ENCODE measurements at places on chromosomes 16 and 17.

GRCh38 chr17:80910043-80910442 lies 81.6 kb upstream of the CHMP6 start:
- DNase-seq, result no peak

- no peak for DNase-seq
Observed at GRCh38 chr16:8286348-8286747, 304.0 kb downstream of the TMEM114 start.

DNA sequence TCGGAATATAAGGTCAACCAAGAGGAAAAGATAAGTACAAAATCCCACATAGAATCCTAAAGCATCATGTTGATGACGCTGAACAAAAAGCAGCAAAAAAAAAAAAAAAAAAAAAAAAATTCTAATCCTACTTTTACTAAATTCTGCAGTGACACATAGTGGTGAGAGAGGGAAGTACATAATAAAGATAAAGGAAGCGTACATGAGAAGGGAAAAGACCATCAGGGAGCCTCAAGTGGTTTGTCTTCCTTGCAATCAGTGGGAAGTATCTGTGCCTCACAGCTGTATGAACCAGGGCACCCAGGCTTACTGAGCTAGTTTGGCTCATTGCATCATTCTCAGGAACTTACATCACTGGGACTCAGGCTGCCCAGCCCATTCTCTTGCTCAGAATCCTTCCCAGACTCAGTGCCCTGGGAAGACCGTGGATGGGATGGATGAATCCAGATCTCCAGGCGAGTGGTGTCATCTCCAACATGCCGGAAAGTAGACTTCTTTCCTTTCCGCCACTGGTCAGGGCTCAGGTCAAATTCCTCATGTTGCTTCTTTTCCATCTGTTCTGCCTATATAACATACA lies 21.2 kb downstream of the SMG6 start:
- no peak for DNase-seq

GRCh38 chr17:36048066-36048465 lies 16.0 kb upstream of the CCL18 start:
- no peak for DNase-seq

Measured in anterior cingulate cortex (tissue), 58 donors.